Muscle of leg (tissue), 16 donors: ENCODE measurements at places on chromosomes 7 and 10. TPM values are rescaled to one million over a fixed set of nuclear protein-coding genes. Genes with fewer than 3 reads are reported as not detected.

- no peak for DNase-seq
Measured at GRCh38 chr10:21449288-21449966, 76.1 kb downstream of the SKIDA1 start.

The LIPK gene
- not detected for total RNA-seq

- DNase-seq: no peak
Measured at GRCh38 chr7:1228545-1229201, 4.0 kb upstream of the UNCX start.

- peak; percentile 41 for DNase-seq
Measured at GRCh38 chr7:7970531-7971307, 2.1 kb downstream of the GLCCI1 start.

- peak; percentile 35 for DNase-seq
Measured at GRCh38 chr10:17871036-17871435, 61.9 kb downstream of the MRC1 start.

GRCh38 chr7:144780071-144780608 lies 55.7 kb downstream of the TPK1 start:
- DNase-seq: no peak
